Testis (tissue), 5 donors: ENCODE measurements at places on chromosomes 7 and 10.

- DNase-seq, result peak; percentile 51
Observed at GRCh38 chr10:80460399-80461207, 6.5 kb downstream of the TSPAN14 start.

GRCh38 chr7:144001543-144001942 is 1.4 kb downstream of the OR6B1 start:
- no peak for DNase-seq

- no peak for DNase-seq
Observed at GRCh38 chr7:136528329-136528728, 340.1 kb upstream of the CHRM2 start.

DNA sequence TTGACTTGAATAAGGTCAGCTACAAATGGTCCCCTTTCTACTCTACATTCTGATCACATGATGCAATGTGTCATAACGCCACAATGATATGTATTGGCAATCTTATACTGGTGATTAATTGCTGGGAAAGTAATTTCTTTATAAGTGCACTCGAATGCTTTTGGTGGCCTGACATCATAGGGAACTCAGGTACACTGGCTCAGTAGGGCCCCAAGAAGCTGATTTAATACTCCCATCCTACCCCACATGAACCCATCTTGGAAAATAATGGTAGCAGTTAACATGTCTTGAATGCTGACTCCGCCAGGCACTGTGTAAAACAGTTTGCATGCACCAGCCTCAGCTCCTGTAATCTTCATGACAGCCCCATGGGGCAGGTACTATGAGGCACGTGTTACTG is 186.9 kb downstream of the SNX10 start:
- no peak for DNase-seq

- no peak for DNase-seq
Observed at GRCh38 chr10:12499076-12499986, 150.0 kb downstream of the CAMK1D start.

GRCh38 chr7:101729241-101729883 is 88.1 kb upstream of the CUX1 start:
- no peak for DNase-seq

DNA sequence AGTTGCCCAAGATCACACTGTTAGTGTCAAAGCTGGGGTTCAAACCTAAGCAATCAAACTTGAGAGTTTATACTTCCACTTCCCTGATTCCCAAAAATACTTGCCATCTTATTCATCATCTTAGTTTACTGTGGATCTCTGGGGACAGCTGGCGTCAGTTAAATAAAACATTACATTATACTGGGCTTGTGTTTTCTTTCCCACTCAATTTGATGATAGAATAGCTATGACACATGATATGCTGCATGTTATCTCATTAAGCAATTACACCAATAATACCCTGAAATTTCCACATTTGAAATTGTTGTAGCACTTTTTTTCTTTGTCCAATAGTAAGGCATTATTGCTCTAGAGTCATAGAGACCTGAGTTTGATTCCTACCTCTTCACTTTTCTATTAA is 62.9 kb upstream of the MXI1 start:
- DNase-seq, result no peak

DNA sequence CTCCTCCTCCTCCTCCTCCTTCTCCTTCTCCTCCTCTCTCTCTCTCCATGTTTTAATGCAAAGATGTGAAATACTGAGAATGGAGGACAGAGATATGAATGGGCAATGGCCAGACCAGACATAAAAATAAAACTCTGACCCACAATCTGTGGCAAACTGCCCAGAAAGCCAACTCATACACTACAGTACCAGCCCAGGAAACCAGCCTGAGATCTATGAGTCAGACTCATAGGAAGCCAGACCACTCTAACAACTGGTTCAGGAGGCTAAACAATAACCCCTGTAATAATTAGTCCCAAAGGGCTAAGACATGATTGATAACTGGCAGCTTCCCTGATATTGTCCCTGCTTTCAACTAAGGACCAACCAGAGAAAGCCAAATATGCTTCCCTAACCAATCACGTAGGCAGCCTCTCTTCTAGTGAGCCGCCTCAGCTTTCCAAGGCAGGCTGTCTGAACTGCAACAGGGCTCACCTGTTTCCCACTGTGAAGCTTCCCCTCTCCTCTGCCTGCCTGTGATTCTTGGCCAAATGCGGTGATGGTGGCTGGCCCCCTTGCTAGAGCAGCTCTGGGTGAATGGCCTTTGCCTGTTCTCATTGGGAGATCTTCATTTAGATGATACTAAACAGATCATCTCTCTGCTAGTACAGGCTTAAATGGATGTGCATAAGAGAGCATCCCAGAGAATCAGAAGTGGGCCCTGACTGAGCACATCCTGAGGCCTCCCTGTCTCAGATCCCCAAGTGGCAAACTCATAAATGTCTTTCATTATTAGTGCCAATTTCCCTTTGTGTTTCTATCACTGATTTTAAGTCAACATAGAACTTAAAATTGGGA is 817.6 kb downstream of the TNS3 start:
- DNase-seq, result no peak

GRCh38 chr7:94043299-94043698 is 39.1 kb upstream of the BET1 start:
- DNase-seq, result no peak

DNA sequence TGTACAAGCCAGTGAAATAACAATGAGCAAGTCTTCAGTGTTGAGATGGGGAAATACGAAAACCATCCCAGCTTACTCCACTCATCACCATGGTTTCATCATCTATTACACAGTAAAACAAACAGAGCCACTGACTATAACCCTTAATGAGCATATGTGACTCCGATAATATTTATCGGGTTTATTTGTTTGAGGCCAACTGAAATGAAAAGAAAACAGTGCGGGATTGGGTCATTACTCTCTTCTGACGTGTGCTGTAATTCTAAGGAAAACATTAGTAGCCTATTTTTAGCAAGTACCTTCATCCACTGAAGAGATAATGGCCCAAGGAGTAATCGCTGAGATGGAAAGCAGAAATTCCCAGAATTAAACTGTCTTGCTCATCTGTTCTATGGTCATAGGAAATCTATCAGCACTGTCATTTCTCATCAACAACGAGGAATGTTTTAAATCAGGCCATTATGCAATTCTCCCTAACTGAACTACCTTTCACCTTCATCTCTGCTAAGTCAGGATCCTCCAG is 716.5 kb downstream of the INHBA start:
- no peak for DNase-seq

DNA sequence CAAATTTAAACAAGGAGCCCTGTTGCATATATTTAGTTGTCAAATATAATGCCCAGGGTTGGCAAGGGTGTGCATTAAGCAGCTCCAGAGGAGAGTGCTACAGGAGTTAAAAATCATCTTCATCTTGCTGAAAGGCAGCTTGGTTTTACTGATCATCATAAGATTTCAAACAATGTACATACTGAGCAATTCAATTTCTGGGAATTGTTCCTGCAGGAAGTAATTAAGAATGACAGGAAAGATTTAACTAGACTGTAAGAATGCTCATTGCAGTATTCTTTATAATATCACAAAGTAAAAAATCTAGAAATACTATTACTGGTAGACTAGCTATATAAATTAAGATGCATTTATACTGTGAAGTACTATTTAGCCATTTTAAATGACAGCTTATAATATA is 153.6 kb downstream of the DYNC1I1 start:
- no peak for DNase-seq

DNA sequence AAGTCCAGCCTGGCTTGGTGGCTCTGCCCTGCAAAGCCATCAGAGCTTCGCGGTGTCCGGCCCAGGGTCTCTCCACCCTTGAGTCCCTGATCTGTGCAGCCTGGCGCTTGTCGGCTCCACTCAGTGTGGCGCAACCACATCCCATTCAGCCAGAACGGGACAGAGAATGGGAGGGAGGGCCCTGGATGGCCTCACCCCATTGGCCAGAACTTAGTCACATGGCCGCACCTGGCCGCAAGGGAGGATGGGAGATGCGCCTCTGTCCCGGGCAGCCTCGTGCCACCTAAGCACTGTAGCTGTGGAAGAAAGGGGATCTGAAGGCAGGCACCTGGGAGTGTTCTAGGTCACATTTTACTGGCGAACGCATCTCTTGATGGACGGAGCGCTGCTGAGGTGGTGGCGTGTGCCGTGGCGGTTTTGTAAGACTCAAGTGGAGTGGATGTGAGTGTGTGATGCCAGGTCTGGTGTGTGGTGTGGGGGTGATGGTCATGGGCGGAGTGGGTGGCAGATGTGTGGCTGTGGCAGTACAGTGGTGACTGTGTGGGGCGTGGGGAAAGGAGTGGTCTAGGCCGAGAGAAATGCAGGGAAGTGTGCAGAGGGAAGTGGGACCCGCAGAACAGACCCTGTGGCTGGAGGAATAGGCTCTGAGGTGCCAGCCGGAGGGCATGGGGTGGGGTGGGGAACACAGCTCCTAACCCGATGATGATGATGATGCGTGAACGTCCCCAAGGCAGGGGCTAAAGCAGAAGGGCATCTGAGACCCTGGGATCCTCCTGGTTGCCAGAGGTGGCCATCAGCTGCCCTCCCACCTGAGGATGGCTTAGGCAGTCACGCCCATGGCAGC is 19.0 kb downstream of the CLEC2L start:
- peak; percentile 74 for DNase-seq

DNA sequence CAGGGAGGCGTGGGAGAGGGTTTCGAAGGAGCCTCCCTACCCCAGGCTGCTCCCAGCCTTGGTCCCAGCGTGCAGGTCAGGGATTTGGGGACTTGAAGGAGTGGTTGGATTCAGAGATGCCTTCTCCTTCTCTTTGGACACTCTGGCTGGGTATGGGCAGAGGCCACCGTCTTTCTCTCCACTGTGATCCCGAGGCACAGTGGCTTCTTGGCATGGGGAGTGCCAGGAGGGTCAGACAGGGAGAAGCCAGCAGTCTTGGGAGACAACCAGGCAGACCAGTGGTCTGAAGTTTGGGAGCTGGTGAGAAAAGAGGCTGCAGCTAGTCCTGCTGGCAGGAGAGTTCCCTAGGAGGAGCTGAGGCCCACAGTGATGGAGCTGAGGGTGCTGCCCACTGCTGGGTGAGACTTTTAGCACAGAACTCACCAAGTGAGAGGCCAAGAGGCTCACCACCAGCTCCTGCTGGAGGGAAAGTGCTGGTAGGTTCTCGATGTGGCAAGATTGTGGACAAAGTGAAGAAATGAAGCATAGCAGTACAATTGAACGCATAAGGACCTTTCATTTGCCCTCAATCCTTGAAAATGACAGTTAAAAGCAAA is 35.2 kb upstream of the WDFY4 start:
- DNase-seq, result no peak

GRCh38 chr10:123408660-123409059 is 254.5 kb downstream of the BUB3 start:
- no peak for DNase-seq

- no peak for DNase-seq
Observed at GRCh38 chr10:80580638-80581468, 43.2 kb downstream of the SH2D4B start.

DNA sequence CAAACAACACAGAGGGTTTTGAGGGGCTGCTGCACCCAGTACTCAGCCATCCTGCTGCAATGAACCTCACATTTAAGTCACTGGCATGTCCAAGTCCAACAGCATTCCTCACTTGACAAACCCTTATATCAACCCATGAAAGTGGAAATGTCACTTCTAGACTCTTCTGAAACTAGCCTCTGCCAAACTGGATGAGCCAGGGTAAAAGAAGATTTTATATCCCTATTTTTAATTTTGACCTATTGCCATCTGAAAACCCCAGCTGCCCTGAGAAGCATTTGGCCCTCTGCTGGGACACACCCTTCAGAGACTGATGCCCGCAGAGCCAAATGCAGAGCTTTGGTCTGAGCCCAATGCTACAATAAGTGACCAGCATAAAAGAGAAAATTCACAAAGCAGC is 201.1 kb downstream of the ANK3 start:
- DNase-seq, result no peak

GRCh38 chr10:69010151-69010640 is 21.6 kb downstream of the KIFBP start:
- no peak for DNase-seq

DNA sequence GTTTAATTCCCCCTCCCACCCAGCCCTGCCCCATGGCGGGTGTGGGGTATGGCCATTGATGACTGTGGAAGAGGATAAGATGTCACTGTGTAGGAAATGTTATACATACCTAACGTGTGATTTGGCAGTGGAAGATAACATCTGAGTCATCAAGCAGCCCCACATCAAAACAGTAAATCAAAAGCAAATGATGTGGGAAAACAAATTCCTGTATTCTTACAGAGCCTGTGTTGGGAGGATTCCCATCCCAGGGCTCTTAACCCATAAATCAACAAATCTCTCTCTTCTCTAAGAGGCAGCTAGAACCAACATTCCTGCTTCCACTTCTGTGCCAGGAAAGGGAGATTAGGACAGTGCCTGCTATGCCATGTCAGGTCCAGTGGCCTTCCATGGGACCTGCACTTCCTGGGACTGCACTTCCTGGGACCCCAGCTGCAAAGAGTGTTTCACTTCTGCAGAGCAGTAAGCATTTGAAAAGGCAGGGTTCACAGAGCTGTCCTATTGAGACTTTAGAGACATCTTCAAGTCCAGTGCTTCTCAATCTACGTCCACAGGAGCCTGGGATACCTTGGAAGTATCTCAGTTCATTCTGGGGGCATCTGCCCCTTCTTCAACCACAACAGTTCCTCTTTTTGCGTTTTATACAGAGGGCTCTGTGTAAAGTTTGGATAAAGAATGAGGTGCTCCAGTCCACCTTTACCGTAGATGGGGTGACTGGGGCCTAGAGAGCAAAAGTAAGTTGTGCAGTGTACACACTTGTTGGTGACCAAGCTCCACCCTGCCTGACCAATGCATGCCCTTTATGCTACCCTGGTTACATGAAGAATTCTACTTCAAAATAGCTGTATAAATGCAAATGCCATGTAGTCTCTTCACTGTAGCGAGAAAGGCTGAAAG is 45.7 kb downstream of the ATXN7L1 start:
- no peak for DNase-seq

GRCh38 chr10:86449926-86450558 is 71.5 kb downstream of the WAPL start:
- no peak for DNase-seq

DNA sequence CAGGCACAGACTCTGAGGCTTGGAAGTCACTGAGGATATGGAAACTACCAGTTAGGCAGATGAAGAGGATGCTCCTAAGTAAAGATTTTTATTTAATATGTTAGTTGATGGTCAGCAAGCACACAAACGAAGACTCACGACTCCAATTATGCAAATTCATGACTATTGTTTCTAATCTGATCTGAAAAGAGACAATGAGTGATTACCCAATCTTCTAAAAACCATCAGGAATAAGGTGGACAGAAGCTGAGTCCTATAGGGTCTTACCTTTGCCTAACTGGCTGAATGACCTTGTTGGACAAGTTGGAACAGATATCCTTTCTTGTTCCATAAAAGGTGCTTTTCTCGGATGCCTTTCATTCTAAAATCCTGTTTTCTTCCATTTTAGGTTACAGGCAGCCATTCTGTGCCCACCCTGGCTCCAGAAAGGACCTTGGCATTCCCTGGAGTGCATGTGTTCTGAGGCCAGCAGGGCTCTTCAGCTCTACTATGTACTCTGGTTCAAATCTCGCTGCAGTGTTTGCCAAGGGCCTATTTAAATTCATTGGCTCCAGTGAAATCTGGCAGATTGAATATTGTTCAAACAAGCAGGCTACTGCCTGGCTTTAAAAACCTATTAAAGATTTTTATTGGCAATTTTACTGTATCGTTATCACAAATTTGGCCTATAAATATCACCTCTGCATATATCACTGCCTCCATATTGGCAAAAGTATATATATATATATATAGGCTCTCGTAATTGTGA is 77.5 kb downstream of the SLC25A13 start:
- DNase-seq, result no peak
